ENCODE measurements at places on chromosomes 3 and 15.

DNA sequence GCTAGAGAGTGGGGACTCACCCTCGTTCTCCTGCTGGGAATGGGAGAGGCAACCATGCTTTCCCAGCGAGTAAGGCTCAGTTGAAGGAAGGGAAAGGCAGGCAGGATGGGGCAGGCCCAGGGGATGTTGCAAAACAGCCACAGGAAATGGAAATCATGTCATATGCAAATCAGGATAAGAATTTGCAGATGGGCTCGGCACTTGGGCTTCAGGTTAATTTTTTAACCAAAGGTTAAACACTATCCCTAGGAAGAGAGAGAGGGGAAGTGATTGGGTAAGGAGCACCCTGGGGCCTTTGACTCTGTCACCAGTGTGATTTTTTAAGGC, 14.6 kb upstream of the PLA2G4E start:
- DNase-seq, result no peak

DNA sequence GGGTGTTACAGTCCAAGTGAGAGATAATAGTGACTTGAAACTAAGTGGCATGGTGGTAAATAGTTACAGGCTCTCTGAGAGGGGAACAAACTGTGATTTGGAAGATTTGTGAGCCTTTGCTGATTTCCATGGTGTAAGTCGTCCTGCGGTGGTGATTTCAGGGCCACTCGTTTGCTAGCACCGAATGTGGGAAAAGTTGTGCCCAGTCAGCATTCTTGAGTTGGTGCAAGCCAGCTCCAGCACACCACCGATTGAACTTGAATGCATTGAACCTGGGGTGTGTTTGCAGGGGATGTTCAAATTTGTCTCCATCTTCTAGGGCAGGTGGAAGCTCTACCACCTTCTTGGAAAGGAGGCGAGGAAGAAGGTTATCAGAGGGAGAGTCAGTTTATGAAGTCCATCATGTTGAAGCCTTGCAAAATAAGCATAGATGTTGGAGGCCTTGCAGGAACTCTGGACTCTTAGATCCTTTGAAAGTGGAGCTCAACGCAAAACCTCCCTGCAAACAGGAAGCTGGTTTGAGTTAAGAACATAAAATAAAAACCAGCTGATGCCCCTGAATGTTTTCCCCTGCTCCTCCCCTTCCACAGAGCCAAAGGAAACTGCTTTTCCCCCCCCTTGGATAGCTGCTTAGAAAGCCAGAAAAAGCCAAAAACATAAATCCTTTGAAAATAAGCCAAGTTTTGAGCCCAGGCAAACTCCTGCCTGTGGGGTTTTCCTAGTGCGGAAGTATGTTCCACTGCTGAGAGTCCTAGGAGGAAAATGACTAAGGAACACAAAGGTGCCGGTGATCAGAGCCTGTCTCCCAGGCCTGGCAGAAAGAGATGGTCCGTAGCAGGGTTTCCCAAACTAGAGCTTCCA, 21.9 kb downstream of the MAPKBP1 start:
- DNase-seq, result no peak

GRCh38 chr3:12356175-12356574, 67.3 kb downstream of the PPARG start:
- DNase-seq, result no peak

GRCh38 chr3:67311440-67311839, 313.3 kb downstream of the KBTBD8 start:
- DNase-seq, result no peak

DNA sequence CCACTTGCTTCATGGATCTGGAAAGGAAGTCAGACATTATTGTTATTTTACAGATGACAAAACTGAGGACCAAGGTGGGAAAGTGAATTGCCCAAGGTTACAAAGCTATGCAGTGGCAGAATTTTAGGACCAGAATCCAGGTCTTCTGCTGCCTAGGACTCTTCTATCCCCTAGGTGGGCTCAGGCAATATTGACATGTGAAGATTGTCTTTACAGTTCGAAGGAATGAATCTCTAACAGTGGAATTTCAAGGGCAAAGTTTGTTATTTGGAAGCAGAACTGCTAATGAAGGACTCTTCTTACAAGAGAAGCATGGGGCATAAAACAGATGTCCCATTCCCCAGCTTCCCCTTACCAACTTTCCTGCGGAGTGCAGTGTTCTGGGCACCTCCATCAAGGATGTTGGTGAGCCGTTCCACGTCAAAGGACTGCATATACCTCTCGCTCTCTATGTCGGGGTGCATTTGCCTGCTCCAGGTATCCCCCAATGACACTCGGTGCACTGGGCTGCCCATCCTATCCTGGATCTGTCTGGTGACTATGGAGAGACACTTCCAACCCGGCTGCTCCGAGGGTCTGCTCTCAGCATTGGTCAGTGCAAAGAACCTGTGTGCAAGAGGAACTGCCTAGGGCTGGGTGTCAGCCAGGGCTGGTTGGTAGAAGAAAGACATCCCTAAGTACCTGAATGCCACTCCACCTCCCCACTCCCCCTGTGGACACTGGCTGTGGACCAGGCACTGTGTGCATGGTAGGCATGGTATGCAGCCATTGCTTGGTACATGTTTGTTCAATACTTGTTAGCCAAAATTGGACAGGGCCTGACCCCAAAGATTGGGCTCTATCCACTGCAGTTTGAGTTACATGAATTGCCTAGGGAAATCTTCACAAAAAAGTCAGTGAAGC, 2.1 kb downstream of the ACOX2 start:
- DNase-seq, result no peak

- no peak for DNase-seq
These were observed 414.2 kb upstream of the CCDC54 start for GRCh38 chr3:106962993-106963392.

- no peak for DNase-seq
These were observed 66.8 kb upstream of the KBTBD8 start for GRCh38 chr3:66931291-66931690.

DNA sequence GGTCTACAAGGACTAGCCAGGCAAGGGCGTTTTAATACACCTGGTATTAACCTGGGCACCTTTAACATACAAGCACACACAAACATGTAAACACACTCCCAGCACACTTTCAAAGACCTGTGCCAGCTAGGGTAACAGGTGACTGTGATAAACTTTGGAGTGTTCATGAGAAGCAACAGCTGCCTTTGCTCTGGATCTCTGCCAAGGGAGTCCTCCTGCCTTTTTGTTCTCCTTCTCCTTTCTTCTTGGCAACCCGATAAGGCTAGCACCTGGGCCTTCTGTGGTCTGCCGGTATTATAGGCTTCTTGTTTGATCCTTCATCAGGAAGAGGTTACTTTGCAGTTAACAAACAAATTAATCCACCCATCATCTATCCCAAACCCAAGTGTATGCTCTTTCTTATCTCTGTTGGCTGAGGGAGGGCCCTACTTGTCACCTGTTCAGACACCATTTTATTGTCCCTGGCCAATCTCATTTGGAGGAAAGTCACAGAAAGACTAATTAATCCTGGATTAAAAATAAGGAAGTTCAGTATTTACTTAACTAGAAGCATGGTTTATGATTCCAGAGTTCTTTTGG, at the start of gene RETNLB:
RETNLB (minus strand) TSS at position 7 of the 579 bp plus-strand sequence. CDS start 225 bp downstream, outside the sequence.
- peak; percentile 26 for DNase-seq

GRCh38 chr15:31372635-31373091, 46.0 kb downstream of the KLF13 start:
- no peak for DNase-seq

All from NCI-H2081 (cell line).